ENCODE measurements at places on chromosomes 7 and 10. TPM values are rescaled to one million over a fixed set of nuclear protein-coding genes. Genes with fewer than 3 reads are reported as not detected.

The TBX20 gene
- 0.37 TPM for total RNA-seq

DNA sequence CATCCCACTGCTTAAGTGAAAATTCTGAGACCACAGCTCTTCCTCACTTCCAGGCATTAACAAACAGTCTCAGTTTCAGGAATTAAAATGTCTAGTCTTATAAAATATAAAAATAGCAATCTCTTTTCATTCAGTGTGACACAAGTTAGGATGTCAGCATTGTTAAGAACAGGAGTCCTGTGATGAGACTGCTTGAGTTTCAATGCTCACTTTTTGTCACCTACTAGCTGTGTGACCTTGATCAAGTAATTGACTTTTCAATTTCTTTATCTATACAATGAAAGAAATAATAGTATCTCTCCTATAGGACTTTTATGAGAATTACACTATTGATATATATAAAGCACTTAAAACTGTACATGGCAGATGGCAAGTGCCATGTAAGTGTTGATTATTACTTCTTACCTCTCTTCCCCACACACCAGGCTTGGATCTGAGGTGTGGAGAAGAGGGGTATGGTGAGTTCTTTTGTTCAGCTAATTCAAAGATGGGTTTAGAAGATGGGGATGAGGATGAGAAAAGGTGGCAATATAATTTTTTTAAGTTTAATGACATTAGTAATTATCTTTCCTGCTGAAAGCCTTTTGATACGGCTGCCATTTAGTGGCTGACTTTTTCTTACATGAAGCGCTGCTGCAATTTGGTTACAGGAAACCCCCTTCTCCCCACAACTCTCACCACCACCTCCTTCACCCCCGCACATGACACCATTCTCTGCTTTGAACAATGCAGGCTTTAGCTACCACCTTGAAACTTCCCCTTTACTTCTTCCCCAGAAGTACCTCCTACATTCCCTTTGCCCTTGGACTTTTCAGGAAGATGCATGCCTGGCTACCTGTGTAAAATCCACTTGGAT, 20.8 kb upstream of the HYAL4 start:
- H3K27ac ChIP-seq: no peak overlapping the region
- peaks cover 3% of the 10 kb centered on the region for H3K4me1 ChIP-seq
- H3K36me3 ChIP-seq: no peaks in the 10 kb centered on the region
- DNase-seq: no peak
- H3K4me3 ChIP-seq: no peak overlapping the region

DNA sequence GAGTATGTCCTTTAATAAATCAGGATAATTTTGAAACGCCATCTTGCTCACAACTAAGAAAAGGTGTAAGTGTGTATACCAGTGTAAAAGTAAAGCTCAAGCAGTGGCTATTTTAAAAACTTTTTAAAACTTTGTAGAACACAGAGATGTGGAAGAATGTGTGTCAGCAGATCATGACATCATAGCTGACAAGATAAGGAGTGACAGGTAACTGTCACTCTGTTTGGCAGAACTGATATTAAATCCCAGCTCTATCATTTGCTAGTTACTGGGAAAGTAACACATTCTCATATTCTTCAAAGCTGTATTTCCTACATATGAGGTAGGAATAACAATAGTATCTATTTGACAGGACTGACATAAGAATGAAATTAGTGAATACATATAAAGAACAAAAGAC, 63.9 kb upstream of the RNF148 start:
- peaks cover 41% of the 10 kb centered on the region for H3K4me1 ChIP-seq
- no peaks in the 10 kb centered on the region for H3K36me3 ChIP-seq
- no peaks in the 10 kb centered on the region for H3K27me3 ChIP-seq
- DNase-seq: no peak
- no peak overlapping the region for H3K4me3 ChIP-seq
- no peak overlapping the region for H3K27ac ChIP-seq

DNA sequence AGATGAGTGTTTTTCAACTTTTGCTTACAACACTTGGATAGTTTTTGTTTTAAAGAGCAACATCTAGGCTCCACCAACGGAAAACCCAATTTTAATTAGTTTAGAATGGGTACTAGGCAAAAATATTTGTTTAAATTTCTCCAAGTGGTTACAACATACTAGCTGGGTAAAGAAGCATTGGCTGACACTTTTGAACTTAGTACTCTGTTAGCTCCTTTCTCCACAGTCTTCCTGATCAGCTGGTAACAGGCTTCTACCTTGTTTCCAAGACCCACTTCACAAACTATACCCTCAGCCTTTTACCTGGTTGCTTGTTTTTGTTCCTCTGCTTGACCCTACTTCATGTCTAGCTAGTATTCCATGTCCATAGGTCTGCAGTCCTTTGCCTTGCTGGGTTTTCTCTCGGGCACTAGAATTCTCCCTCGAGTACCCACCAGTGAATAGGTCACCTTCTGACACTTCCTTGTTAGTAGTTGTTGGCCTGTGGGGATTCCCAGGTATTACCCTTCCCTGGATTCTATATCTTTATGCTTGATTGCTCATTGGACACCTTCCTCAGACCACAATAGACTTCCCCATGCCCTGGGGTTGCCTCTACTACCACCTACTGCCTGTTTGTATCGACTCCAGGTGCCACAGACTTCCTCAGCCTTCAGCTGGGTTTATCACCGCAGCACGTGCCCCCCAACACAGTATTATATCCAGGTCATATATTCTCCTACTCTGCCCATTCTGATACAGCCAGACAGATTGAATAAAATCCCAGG, 42.0 kb downstream of the PRPS1L1 start:
- H3K27me3 ChIP-seq: no peaks in the 10 kb centered on the region
- no peak overlapping the region for H3K27ac ChIP-seq
- DNase-seq: no peak
- H3K4me3 ChIP-seq: no peak overlapping the region
